GM23248 (cell line): ENCODE measurements at places on chromosomes 7 and 10. TPM values are rescaled to one million over a fixed set of nuclear protein-coding genes. Genes with fewer than 3 reads are reported as not detected.

RBM28 gene
- total RNA-seq: 11.3 and 18.9 TPM in 2 replicates

PSMA2 gene
- total RNA-seq: 55.1 and 65.2 TPM in 2 replicates

FAM25A gene
- total RNA-seq: not detected in 2 replicates

GRCh38 chr10:112145263-112145662 lies 38.3 kb downstream of the GPAM start:
- DNase-seq: no peak
- H3K4me1 ChIP-seq: no peaks in the 10 kb centered on the region
- H3K27me3 ChIP-seq: no peaks in the 10 kb centered on the region
- H3K36me3 ChIP-seq: no peaks in the 10 kb centered on the region
- no peak overlapping the region for H3K4me3 ChIP-seq

GRCh38 chr7:94286111-94286510 lies 108.6 kb upstream of the COL1A2 start:
- no peaks in the 10 kb centered on the region for H3K27me3 ChIP-seq
- no peak overlapping the region for H3K4me3 ChIP-seq
- no peaks in the 10 kb centered on the region for H3K36me3 ChIP-seq
- no peak overlapping the region for H3K27ac ChIP-seq

DNA sequence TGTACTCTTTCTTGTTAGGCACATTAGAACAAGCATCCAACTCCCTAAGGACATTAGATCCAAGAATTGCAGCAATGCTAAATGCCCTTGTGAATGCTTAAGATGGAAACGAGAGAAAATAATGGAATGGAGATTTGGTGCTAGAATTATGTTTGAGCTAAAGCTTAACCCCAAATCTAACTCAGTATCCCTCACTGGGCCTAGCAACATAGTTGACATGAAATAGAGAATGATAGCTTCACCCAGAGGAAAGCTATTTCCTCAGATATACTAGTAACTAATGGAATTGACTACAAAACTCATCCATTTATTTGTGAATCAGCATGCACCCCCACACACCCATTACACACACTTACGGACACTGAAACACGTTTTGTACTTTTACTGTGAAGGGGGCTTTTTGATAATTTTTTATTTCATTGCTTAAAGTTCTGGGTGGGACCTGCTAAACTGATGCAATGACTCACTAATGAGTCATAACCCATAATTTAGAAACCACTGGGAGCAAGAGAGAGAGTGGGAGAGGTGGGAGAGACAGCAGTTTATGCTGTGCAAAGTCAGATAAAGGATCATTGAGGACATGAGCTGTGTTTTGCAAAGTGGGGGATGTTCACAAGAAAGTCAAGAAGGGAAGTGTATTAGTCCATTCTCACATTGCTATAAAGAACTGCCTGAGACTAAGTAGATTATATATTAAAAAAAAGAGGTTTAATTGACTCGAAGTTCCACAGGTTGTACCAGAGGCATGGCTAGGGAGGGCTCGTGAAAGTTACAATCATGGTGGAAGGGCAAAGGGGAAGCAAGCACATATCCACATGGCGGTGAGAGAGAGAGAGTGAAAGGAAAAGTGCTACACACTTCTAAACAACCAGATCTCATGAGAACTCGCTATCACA lies 382.7 kb downstream of the SFMBT2 start:
- H3K27ac ChIP-seq: no peak overlapping the region
- no peak overlapping the region for H3K4me3 ChIP-seq
- H3K27me3 ChIP-seq: no peaks in the 10 kb centered on the region
- peak; percentile 45 for DNase-seq
- H3K4me1 ChIP-seq: peaks cover 6% of the 10 kb centered on the region; the same call in 1 of the 2 replicates
- no peaks in the 10 kb centered on the region for H3K36me3 ChIP-seq
